ENCODE measurements at places on chromosomes 7 and 10. TPM values are rescaled to one million over a fixed set of nuclear protein-coding genes. Genes with fewer than 3 reads are reported as not detected.

The ABCF2 gene
- total RNA-seq = 67.9 TPM

The ESYT2 gene
- 48.6 TPM for total RNA-seq

The HMX3 gene
- not detected for total RNA-seq

The ACBD7 gene
- total RNA-seq = 3.9 TPM

The LRRN3 gene
- 0.84 TPM for total RNA-seq

The FIS1 gene
- total RNA-seq = 226 TPM

The ICA1 gene
- total RNA-seq = 1.0 TPM

The MOGAT3 gene
- total RNA-seq = not detected

The PPIA gene
- total RNA-seq = 3,797 TPM

The C10orf53 gene
- total RNA-seq = not detected

The CYP3A4 gene
- not detected for total RNA-seq

The AOAH gene
- total RNA-seq = not detected

The HKDC1 gene
- under 0.01 TPM for total RNA-seq

The CREB3L2 gene
- 29.8 TPM for total RNA-seq

The IQUB gene
- not detected for total RNA-seq

The ADCYAP1R1 gene
- not detected for total RNA-seq

The SYNPO2L gene
- under 0.01 TPM for total RNA-seq

The AKR1C3 gene
- total RNA-seq = 1.8 TPM
